Thoracic aorta (tissue), 2 donors: ENCODE measurements at places on chromosomes 5 and 9. TPM values are rescaled to one million over a fixed set of nuclear protein-coding genes. Genes with fewer than 3 reads are reported as not detected.

DNA sequence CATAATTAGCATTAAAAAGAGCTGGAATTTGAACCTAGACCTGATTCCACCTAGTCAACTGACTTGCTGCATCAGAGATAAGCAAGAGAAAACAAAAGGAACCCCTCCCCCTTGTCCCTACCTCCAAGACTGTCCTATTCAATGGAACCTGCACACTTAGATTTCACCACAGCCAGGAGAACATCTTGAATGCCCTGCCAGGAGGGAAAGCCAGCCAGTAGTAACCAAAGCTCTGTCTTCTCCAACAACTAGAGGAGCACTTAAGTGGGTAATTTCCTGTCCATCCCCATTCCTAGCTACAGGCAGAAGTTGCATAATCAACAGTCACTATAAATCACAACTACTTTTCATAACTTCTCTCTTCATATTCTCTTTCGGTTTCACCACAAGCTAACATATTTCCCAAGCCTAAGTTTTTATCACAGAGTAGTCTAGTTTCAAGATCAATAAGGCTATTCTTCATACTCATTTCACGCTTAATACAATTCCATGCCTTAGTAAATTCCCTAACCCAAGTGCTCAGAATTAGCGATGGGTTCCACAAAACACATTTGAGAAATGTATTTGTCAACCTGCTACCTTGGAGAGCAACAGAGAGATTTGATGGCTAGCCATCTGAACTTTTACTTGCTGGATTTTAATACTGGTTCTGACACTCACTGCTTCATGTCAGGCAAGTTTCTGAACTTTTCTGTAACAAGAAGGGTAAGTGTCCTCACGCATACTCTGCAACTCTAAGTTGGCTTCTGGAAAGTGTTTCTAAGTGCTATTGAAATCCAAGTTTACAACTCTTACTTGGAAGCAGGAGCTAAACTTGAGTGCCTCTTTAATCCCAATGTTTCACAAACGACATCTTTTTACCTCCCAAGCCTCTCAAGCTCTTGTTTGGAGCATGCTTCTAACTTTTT lies 2.0 kb downstream of the DENND1A start:
- no peak for DNase-seq

DNA sequence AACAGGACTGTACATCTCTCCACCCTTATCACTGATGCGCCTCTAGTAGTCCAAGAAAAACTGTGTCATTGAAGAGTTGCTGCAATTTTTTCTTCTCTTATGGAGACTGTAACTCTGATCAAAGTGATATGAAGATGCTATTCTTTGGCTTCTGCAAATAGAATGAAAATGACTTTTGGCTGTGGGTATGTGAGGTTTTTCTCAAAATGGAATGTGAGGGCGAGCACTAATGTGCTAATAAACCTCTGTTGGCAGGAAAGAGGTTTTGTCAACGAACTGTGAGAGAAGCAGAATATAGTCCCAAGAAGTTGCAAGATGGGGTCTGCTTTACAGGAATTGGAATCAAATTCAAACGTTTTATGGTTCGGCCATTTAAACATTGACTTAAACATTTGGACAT lies 252.0 kb upstream of the GAS1 start:
- DNase-seq: no peak

DNA sequence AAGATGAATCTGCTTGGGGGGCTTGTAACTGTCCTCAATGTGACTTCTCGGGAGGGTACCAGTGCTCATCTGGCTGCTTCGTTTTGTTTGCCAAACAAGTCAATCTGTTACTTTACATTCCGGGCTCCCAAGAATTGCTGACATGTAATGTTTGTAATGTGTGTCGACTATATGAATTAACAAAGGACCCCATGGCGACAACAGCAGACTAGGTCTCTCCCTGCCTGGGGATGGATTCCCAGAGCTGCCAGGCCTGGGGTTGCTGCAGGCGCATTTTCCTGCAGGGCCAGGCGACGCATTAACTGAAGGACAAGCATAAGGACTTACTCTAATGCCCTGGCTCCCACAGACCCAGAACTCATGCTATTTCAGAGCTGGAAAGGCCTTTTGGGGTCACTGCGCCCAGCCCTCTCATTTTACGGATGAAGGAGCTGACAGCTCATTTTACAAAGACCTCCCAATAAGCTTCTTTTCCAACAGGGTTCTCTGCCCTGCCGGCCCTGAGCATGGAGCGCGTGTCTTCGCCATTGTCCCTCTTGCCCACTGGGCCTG lies 214.8 kb downstream of the TTLL11 start:
- no peak for DNase-seq

DNA sequence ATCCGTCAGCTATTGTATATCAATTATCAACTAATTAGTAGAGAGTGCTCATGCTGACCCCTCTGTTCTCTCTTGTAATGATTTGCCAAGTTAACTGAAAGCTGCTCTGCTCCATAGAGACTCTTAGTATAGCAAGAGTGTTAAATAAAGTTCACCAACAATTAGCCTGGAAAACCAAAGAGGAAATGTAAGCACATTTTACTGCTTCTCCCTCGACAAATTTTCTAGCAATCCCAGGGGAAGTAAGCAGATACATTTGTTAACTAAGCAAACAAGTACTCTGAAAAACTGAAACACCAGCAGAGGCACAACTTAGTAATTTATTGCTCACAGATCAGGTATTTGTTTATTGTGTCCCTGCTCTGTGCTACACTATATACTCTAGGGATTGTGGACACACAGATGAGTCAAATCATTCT lies 162.2 kb downstream of the GLIS3 start:
- no peak for DNase-seq

GRCh38 chr5:171205375-171205774 lies 103.7 kb upstream of the TLX3 start:
- no peak for DNase-seq

- DNase-seq: no peak
Observed at GRCh38 chr9:111360881-111361280, 30.9 kb upstream of the OR2K2 start.

DNA sequence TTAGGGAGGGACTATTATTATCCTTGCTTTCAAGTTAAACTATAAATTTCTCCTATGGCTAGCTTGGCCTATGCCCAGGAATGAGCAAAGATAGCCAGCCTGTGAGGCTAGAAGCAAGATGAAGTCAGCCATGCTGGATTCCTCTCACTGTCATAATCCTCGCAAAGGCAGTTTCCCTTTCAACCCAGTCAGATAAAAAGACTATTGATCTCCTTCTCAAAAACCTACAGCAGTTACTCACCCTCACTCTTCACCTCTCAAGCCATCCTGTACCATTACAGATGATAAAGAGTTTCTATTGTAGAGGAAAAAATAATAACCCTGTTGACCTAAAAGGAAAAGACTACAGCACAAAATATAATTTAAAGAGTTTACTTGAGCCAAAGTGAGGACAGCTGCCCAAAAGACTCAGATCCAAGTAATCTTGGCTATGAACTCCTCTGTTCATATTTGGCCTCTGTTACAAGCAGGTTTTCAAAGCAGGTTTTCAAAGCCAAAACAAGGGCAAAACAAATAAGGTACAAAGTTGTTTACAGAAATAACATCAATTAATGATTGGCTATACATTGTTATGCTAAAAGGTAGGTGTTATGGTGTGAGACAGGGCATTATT lies 41.7 kb downstream of the KCNV2 start:
- DNase-seq: no peak

- no peak for DNase-seq
Observed at GRCh38 chr5:76771705-76772405, 47.0 kb upstream of the F2RL1 start.

DNA sequence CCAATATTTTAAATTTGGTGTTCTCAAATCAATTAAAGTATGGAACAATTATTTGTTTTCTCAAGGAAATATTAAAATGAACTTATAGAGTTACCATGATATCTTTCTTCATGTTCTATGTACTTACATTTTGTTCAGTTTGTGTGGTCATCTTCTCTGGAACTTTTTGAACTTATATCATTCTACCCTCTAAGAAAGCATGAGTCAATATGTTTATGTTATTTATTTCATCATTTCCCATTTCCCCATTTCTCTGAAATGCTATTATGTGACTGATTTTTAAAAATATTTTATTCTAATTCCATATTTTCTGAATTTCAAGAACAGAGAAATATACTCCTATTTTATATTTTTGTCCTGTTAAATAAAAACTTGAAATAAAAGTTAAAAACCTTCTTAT lies 123.5 kb upstream of the ACOT12 start:
- no peak for DNase-seq

GRCh38 chr5:68436686-68437520 lies 221.3 kb downstream of the PIK3R1 start:
- DNase-seq: no peak

DNA sequence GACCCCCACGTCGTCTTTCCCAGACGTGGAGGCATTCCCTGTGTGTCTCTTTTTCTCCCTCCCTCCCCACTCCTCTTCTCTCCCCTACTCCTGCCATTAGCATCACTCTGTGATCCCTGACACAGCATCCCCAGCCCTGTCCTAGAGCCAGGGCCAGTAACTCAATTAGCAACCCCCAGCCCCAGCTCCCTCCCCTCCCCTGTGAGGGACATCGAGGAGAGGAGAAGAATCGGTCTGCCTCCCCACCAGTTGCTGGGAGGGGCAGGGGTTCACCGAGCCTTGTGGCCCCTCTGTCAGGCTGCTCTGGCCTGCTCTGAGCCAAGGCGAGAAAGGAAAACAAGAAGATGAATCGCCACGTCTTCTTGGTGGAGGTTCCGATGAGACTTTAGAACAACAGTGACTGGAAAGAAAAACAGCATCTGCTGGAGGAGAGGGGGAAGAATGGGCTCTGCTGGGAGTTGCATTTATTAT lies 123.1 kb downstream of the PAPPA start:
- no peak for DNase-seq

DNA sequence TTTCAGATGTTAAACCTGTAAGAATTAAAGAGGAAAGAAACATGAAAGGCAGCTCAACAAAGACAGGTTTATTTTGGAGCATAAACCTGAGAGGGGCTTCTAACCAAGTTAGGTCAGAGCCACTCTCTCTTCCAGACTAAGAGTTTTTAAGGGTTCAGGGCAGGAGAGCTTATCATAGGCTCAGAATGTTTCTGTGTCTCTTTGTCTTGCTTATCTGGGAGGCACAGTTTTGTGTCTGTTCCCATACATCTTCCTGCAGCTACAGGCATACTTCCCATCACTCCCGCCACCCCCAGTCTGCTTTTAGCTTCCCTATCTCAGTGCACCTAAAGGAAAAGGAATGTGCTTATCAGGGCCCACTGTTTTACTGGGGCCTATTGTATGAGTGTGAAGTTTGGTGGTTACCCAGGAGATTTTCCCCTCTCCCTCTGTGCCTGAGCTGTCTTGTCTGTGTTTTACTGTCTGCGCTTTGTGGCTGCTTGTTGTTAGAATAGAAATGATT lies 21.9 kb downstream of the CD14 start:
- DNase-seq: no peak

- DNase-seq: no peak
Observed at GRCh38 chr9:127796852-127797370, 5.8 kb upstream of the FPGS start.

DNA sequence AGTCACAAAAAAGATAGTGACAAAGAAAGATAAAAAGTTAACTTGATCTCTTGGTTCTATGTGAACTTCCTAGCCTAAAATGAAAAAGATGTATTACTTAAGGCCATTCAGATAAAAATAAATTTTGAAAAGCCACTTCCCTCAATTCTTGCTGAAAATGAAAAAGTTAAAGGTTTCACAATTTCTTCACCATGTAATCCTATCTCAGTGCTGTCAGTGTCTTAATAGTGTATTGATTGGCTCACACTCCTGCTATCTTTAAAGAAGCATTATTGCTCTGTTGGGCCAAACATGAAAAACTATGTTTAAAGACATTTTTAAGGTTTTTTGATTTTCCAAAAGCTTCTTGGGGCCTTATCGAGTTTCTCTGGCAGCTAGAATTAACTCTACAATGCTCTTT lies 18.1 kb upstream of the EGFLAM start:
- DNase-seq: no peak

- DNase-seq: no peak
Observed at GRCh38 chr9:29211003-29211579, 1637.8 kb upstream of the C9orf72 start.

DNA sequence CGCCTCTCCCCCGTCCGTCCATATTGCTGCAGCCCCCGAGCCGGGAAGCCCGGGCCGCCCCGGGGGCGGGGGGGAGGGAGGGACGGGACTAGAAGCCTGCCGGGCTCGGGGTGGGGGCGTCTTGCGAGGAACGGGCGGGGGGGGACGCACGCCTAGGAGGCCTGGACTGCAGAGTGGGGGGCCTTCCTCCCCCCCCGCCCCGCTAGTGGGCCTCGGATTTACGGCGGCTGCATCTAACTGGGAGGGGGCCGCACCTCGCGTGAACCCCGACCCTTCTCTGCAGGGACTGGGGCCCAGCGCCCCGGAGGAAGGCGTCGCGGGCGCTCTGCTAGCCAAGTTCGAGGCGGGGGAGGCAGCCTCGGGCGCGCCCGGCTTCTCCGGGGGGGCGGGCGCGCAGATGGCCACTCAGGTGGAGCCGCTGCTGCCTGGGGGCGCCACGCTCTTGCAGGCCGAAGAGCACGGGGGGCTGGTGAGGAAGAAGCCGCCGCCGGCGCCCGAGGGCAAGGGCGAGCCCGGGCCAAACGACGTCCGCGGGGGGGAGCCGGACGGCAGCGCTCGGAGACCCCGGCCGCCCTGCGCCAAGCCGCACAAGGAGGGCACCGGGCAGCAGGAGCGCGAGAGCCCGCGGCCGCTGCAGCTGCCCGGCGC lies at the start of gene LARP1:
Gene LARP1 (plus strand): TSS at position 17 of the 648 bp plus-strand sequence. CDS start 381 bp downstream, at position 398.
- DNase-seq: no peak

- DNase-seq: no peak
Observed at GRCh38 chr5:68551436-68551835, 335.9 kb downstream of the PIK3R1 start.

DNA sequence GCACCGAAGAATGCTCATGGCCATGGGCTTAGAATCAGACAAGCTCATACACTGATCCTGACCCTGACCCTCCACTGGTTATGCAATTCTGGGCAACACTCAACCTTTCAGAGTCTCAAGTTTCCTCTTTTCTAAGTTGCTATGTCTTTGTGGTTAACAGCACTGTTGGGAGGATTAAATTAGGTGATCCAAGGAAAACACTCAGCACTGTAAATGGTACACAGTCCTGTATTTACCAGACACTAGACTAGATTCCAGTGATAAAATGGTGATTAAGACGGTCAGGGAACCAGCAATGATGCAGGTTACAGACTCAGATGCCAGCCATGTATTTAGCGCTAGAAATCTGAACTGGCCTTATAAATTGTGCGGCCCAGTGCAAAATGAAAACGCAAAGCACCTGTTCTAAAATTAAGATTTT lies 8.1 kb downstream of the ARL15 start:
- DNase-seq: no peak

- DNase-seq: no peak
Observed at GRCh38 chr5:156322666-156323065, 4.3 kb upstream of the SGCD start.

DNA sequence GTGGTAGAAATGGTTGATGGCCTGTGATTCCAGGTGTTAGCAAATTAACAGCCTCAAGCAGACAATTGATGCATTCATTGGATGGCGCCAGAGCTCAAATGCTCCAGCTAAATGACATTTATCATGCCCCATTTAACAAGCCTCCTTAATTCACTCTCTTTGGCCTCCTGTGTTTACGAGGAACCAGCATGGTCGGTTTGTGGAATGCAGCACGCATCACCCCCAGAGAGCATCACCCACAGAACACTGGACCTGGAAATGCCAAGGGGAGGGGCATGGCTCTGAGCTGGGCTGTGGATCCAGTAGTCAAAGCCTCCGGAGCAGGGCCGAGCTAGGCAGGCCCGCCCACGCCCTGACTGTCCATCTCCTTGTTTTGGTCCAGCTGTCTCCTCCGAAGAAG lies 434.0 kb downstream of the GADD45G start:
- no peak for DNase-seq

Gene GNA14
- 5.8 TPM for total RNA-seq

Gene PLPPR1
- total RNA-seq: not detected

Gene IFNA4
- not detected for total RNA-seq

Gene IL9
- not detected for total RNA-seq

Gene NUP188
- 75.7 TPM for total RNA-seq

Gene RAB14
- 32.9 TPM for total RNA-seq

Gene PHYHD1
- total RNA-seq: 36.3 TPM
